ENCODE measurements at places on chromosomes 1 and 21. TPM values are rescaled to one million over a fixed set of nuclear protein-coding genes. Genes with fewer than 3 reads are reported as not detected.

DNA sequence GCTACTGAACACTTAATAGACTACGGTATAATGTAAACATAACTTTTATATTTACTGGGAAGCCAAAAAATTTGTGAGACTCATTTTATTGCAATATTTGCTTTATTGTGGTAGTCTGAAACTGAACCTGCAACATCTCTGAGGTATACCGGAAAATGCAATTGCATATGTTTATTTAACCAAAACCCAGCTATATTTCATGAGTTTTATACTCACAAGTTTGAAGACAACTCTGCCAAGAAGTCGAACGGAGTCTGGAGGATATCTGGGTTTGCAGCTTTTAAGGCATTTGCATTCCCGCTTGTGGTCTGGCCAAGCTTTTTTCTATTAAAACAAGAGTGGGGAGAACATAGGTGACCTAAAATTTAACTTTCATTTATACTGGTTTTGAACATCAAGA, 171.9 kb downstream of the SMYD3 start:
- no peak for DNase-seq
- no peak overlapping the region for H3K27ac ChIP-seq
- H3K4me3 ChIP-seq, result no peak overlapping the region
- no peaks in the 10 kb centered on the region for H3K36me3 ChIP-seq
- no peaks in the 10 kb centered on the region for H3K4me1 ChIP-seq

DNA sequence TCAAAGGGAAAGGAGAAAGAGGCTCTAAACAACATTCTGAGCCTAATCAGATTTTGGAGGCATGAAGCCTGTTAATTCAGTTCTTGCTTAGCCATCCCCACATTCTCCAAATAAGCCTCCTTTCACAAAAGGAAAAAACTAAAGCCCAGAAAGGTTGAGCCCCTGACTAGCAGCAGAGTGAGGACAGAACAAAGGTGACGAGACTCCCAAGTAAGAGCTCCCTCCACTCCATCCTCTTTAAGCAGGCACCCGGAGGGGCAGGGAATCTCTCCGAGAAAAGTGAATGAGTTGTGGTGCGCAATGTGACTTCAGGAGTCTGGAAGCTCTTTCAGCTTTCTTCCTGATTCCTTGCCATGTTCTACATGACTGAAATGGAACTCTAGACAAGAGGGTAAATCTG, 43.4 kb upstream of the MYBPHL start:
- H3K4me3 ChIP-seq, result no peak overlapping the region
- H3K27ac ChIP-seq, result no peak overlapping the region
- no peak for DNase-seq
- H3K36me3 ChIP-seq, result no peaks in the 10 kb centered on the region
- no peaks in the 10 kb centered on the region for H3K4me1 ChIP-seq

Gene BEND5
- total RNA-seq, result 6.4 TPM

Gene RIMKLA
- 0.62 TPM for total RNA-seq

Gene PLOD1
- 27.4 TPM for total RNA-seq

Gene ASAP3
- 87.7 TPM for total RNA-seq

DNA sequence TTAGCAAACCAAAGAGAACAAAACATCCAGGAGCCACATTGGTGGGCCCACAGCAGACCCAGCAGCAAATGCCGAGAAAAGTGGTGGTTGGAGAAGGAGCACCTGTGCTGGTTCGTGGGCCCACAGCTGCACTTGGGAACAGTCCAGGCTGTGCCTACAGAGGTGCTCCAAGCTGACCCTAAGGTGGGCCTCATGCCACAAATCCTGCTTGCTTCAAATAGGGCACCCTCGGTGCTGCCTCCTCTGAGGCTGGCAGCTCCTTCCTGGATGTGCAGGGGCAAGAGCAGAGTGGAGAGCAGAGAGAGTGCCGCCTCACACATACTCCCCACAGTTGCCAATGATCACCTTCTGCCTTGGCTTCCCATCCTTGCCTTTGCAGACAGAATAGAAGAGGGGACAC, 40.1 kb downstream of the BMP8A start:
- H3K4me1 ChIP-seq, result no peaks in the 10 kb centered on the region
- DNase-seq, result no peak
- H3K4me3 ChIP-seq, result no peak overlapping the region
- no peaks in the 10 kb centered on the region for H3K27me3 ChIP-seq

Gene KCNN3
- total RNA-seq, result 35.5 TPM

Gene LBR
- 68.5 TPM for total RNA-seq

Gene MATN1
- total RNA-seq, result 0.46 TPM

Gene NBPF4
- total RNA-seq, result not detected

Gene FAM167B
- total RNA-seq, result 1.2 TPM

DNA sequence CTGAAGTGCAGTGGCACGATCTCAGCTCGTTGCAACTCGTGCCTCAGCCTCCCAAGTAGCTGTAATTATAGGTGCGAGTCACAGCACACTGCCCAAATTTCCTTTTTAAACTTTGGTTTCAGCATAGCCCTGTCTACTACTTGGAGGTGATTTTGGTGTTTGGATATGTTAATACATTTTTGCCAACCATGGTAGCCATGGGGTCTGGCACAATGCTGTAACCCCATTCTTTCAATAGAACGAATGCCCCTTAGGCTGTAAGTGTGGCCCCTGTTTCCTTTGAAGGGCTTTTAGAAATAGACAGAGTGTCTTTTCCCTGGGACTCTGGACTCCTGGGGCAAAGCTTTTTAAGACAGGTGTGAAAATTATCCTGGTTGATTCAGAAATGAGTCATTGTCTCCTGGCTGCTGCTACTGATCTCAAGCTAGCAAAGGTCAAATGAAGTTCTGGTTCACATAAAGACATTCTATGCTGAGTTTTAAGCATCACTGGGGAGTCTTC, 141.1 kb upstream of the RUNX1 start:
- H3K27me3 ChIP-seq, result no peaks in the 10 kb centered on the region
- no peak for DNase-seq
- H3K4me1 ChIP-seq, result no peaks in the 10 kb centered on the region

DNA sequence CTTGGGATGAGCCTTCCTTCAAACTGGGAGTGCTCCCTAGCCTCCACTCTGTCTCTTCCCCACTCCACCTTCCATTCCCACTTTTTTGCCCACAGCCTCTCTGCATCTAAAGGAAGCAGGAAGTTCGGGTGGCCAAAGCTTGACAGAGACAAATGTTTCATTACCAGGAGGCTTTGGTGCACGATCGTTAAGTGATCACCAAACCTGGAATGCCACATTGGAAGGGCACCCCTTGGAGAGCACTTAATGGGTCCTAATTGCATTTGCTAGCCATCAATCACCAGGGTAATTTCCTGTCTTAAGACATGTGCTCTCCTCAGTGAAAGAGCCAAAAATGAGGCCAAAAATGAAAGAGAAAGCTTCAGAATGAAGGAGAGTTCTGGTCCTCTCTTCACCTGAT, 206.5 kb downstream of the TNR start:
- H3K36me3 ChIP-seq, result no peaks in the 10 kb centered on the region
- no peak overlapping the region for H3K27ac ChIP-seq
- H3K27me3 ChIP-seq, result no peaks in the 10 kb centered on the region
- no peak for DNase-seq
